ENCODE measurements at places on chromosomes 3 and 15.
A peak's percentile ranks its signal among the peaks of the same experiment; 100 is the strongest.

GRCh38 chr3:89000886-89001285 lies 106.5 kb upstream of the EPHA3 start:
- no peak for DNase-seq

DNA sequence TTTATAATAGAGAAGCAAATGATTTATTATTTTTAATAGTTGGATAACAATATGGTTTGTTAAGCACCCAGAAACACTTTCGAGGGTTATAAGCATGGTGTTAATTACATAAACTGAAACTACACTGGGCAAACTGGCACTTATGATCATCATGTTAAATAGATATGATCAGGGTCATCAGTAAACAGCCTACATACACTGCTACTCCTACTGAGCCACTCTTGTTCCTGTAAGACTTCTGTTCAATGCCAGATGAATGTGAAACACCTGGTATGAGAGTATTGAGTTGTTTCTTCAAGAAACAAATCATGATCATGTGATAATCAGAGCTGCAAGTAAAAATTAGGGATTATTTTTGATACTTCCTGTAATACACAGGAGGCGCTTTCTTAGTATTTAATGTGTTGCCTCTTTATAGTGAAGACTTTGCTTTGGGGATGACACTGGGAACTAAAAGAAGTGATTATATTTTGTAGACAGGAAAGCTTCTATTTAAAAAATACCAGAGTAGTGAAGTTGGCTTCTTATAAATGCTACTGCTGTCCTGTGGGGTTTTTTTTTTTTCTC lies 32.3 kb upstream of the UTS2B start:
- no peak for DNase-seq

GRCh38 chr3:46463120-46463867 lies 1.4 kb downstream of the LTF start:
- DNase-seq, result no peak

DNA sequence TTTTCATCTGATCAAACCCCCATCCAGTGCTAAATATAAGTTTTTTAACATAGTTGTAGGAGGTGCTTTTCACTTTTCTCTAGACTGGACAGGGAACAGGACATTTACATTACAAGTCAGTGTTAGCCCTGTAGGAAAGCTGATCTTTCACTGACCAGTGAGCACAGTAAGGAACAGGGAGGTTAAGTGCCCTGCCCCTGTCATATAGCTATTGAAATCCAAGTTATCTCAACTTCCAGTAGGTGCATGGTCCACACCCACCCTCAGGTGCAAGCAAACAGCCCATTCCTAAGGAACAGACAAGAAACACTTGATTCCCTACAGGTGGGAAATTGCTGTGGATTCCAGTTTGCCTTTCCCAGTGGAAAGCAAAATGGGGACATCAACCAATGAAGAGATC lies 79.1 kb upstream of the EIF1B start:
- DNase-seq, result no peak

GRCh38 chr3:21665444-21666100 lies 85.4 kb downstream of the ZNF385D start:
- no peak for DNase-seq

DNA sequence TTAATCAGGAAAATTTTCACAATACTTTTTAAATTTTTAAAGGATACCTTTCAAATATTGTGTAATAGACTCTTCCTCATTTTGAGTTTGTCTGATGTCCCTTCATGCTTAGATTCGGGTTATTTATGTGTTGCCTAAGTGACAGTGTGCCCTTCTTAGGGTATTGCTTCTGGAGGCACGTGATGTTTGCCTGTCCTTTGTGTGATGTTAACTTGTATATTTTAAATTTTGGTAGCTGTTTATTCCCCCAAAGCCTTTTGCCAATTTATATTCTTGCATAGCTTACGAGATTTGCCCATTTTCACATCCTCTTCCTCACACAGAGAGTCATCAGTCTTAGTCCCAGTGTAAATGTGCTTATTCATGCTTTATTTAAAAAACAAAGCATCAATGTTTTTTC lies 433.1 kb downstream of the EPHB1 start:
- DNase-seq, result no peak

GRCh38 chr3:162569314-162569713 lies 1072.7 kb downstream of the OTOL1 start:
- no peak for DNase-seq

DNA sequence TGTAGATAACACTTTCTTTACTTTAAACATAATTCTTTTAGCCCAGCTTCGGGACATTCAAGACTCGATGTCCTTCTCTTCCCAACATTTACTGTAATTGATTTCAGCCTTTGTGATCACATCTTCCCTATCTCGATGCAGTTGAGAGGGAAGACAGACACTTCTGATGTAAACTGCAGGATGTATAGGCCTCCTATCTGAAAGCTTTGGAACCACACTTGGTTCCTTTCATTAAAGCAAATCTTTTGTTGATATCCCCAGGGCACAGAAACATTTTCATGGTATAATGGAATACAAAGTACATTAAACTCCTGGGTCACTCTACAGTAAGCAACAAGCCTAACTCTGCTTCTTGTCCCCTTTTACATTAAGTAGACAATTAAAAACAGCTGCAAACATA lies 6.4 kb downstream of the GRM7 start:
- no peak for DNase-seq

- DNase-seq, result no peak
These were observed 61.8 kb downstream of the IL16 start for GRCh38 chr15:81258455-81258854.

- DNase-seq, result peak; percentile 54
These were observed 4.8 kb upstream of the VILL start for GRCh38 chr3:37985637-37986320.

DNA sequence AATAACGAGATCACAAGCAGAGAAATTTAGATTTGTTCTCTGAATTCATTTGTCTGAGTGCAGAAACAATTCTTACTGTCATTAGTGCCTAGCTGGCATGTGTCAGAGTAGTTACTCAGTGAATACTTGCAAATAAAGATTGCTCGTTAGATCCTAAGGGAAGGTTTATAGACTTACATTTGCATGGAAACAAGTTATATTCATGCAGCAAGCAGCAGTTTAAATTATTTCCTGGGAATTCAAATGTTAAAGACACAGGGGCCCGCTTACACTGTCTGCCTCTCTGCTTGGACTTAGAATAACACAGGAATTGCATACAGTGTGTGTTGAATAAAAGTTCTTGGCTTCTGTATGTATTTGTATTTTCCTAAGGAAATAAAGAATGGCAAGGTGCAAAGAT lies 680.6 kb upstream of the NECTIN3 start:
- DNase-seq, result no peak

DNA sequence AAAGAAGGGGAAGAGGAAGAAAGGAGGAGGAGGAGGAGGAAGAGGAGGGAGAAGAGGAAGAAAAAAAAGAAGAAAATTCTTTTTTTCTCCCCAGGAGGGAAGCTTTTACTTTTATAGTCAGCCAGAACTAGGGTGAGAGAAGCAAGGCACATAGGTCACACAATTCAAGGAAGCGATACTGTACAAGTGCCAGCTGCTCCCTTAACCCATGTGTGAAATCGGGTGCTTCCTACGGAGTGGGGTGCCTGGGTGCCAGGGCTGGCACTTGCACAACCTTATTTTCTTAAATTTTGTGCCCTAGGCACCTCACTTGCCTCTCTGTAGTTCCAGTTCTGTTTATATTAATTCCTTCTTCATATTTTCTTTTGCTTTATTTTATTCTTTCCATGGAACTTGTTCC lies 150.4 kb downstream of the LIPC start:
- DNase-seq, result no peak

DNA sequence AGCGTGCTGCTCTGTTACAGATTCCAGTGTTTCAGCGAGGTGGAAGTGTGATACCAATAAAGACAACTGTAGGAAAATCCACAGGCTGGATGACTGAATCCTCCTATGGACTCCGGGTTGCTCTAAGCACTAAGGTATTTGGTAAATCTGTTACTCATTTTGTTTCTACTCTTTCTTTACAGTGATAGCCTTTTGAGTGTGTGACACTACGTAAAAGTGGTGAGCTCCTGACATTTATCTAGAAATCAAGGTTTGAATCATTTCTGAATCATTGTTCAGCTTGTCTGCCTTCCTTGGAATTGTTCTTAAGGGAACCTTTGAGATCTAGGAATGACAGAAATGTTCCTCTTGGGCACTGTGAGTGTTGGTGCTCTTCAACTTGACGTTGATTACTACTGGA lies 11.2 kb upstream of the CAPN3 start:
- peak; percentile 64 for DNase-seq

DNA sequence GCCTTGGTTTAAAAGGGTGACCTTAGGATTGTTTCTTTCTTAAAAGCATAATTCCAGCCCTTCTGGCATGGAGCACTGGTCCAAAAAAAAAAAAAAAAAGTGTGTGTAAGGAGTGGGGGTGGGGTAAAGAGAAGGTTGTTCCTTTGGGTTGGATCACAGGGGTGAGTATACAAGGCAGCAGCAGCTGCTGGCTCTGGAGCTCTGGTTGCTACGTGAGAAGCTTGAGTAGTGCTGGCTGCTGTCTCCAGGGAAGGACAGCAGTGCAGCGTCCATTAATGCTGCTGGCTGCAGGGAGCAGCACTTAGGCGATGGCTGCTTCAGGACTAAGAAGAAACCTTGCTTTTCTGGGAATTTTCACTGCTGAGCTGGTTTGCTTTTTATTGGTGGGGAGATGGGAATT lies 2.3 kb downstream of the SETD5 start:
- peak; percentile 95 for DNase-seq

DNA sequence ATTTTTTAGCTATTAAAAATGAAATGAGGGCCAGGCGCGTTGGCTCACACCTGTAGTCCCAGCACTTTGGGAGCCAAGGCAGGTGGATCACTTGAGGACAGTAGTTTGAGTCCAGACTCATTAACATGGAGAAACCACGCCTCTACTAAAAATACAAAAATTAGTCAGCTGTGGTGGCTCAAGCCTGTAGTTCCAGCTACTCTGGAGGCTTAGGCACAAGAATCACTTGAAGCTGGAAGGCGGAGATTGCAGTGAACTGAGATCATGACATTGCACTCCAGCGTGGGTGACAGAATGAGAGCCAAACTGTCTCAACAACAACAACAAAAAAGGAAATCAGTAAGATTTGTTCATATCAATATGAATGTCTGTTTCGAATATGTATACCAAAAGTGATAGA lies 517.1 kb downstream of the ROBO1 start:
- DNase-seq, result no peak
